ENCODE measurements at places on chromosomes 11 and 22.

- no peak for DNase-seq
Measured at GRCh38 chr22:42816336-42816735, 40.7 kb downstream of the ARFGAP3 start.

DNA sequence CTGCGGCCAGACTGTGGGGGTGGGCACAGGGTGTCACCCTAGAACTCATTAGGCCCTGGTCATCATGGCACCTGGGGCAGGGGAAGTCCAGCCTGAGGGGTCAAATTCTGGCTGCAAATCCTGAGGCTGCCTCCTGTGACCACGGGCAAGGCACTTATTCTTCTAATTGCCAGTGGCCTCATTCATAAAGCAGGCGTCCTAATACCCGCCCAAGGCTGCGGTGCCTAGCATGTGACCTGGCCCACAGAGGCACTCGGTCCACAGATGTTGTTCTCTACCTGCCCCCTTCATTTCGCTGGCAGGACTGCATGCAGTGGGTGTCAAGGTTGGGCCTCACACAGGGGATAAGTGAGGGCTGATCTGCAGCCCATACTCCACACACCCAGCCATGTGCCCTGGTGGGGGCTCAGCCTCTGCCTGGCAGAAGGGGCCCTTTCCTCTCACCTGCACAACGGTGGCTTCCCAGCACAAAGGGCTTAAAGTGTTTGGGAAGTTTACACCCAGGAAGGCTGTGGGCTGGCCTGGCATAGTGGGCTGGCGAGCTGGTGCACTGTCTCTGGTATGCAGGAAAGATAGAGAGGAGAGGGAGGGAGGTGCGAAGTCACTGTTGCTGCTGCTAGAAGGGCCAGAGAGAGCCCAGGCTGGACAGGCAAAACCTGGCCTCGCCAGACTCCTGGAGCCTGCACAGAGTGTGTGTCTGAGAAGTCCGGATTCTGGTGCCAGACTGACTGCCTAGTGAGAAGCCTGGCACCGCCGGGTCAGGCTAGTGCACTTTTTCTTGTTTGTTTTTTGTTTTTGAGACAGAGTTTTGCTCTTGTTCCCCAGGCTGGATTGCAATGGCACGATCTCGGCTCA, 3.2 kb downstream of the MPST start:
- no peak for DNase-seq

GRCh38 chr22:19941365-19942082, at the start of the genes COMT and TXNRD2:
Gene COMT, plus strand, starts transcription at chr22:19941772. Its CDS starts 20,755 bp downstream, at chr22:19962527.
Gene TXNRD2, minus strand, starts transcription at chr22:19941818. Its CDS starts 15 bp downstream, at chr22:19941803.
- peak; percentile 50 for DNase-seq

- DNase-seq, result no peak
Measured at GRCh38 chr11:73991471-73992006, 8.9 kb upstream of the UCP2 start.

DNA sequence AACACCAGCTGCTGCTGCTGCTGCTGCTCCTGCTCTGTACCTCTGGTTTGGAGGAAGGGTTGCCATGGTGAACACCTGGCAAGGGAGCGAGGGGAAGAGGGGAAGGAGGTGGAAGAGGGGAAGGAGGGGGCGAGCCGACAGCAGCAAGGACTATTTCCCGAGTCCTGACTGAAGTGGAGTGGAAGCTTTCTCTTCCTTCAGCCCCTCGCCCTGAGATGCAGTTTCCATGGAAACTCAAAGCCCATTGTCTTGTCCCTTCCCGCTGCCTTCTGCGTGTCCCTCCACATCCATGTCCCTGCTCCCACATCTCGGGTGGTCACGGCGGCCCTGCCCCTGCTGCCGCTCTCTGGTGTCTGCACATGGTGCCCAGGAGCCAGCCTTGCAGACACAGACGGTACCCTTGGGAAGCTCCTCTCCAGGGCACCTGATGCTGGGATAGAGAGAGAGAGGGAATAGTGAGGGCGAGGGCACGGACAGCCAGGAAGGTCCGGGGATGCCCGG, 28.6 kb downstream of the FAM83F start:
- DNase-seq, result no peak

- no peak for DNase-seq
Measured at GRCh38 chr22:20783844-20784723, 10.2 kb downstream of the SERPIND1 start.

- DNase-seq, result no peak
Measured at GRCh38 chr22:25626624-25626990, 62.1 kb downstream of the GRK3 start.

GRCh38 chr11:43585877-43586608, 94.5 kb upstream of the HSD17B12 start:
- DNase-seq, result no peak

GRCh38 chr11:47918882-47919495, 61.4 kb upstream of the PTPRJ start:
- no peak for DNase-seq

DNA sequence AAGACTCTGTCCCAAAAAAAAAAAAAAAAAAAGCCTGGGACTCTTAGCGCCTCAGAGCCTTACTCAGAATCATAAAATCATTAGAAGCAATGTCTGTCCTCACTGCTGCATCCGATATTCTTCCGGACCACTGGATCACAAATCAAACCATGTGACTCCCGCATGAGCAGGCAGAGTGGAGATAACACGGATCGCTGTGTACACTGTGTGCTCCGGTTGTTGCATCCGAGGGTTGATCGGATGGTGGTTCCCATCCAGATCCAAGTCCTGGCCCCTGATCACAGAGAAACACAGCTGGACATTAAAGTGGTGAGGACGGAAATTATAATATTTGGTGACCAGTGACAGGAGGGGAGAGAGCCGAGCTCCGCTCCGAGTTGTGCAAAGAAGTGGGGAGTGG, 9.7 kb upstream of the TXNRD2 start:
- no peak for DNase-seq

GRCh38 chr11:130622141-130622542, 173.7 kb downstream of the ADAMTS15 start:
- DNase-seq, result no peak

DNA sequence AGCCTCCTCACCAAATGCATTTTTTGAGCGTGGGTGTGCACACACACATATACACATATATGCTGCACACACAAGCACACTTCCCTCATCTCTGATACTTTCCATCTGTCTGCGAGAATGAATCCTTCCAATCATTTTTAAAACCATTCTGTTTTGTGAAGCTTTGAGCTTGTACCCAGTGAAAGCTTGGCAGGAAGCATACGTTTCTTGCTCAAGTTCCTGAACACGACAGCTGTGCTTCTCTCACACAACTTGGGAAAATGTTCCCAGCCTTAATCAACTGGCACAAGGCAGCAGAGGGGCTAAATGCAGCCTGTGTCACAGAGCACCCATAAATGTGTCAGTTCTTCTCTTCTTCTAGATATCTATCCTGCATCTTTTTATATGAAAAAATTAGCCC, 524.0 kb upstream of the KIRREL3 start:
- no peak for DNase-seq

DNA sequence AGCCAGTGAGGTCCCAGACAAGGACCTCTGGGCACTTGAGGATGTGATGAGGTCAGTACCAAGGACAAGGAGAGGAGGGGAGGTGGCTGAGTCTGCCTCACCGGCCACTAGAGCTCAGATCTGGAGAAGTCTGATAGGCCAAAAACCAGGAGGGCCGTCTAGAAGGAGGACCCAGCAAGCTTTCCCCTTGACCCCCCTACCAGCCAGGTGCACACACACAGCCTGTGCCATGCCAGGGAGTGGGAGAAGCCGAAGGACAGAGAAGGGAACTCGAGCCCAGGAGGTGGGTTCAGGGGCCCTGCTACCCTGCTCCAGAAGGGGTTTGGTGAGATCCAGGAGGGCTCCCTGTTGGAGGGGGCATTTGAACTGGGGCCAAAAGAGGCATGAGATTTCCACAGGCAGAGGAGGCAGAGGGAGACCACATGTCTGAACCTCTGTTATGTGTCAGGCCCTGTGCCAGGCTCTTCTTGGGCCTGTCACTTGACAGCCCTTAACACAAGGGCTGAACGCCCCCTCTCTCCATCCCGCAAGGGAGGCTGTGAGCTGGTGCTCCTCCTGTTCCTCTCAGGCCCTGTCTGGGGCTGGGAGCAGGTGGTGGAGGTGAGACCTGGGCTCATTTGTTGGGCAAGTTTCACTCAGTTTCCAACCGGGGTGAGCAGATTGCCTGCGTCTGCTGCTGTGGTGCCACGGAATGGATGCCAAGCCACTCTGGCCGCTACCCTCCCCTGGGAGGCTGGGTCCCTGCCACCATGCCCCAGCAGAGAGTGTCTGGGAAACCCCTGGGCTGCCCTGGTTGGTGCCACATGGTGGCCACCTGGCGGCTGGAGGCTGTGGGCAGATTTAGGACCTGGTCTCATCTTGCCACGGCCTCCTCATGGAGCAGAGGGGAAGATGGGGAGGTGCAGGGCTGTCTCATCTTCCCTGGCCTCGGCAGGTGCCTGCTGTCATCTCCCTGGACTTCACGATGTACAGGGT, 65.2 kb downstream of the MPPED1 start:
- no peak for DNase-seq

- DNase-seq, result no peak
Measured at GRCh38 chr22:44449683-44450425, 48.2 kb downstream of the RTL6 start.

- DNase-seq, result no peak
Measured at GRCh38 chr11:77422687-77423086, 51.2 kb downstream of the PAK1 start.

GRCh38 chr22:39234472-39234787, 10.4 kb downstream of the PDGFB start:
- no peak for DNase-seq

DNA sequence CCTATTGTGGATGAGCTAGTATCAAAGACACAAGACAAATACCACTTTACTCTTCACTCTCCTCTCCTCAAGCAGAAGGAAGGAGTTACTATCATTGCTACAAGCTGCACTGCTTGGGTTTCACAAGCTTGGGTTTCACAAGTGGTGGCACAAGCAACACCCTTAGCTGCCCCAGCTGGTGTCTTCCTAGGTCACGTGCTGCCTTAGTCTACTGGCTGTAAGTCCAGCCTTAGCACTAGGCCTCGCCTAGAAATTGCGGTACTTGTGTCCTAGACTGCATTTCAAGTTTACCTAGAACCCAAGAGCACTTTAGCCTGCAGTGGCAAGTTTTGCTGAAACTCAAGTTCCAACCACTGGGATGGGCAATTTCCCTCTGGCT, 86.6 kb downstream of the EHF start:
- no peak for DNase-seq

DNA sequence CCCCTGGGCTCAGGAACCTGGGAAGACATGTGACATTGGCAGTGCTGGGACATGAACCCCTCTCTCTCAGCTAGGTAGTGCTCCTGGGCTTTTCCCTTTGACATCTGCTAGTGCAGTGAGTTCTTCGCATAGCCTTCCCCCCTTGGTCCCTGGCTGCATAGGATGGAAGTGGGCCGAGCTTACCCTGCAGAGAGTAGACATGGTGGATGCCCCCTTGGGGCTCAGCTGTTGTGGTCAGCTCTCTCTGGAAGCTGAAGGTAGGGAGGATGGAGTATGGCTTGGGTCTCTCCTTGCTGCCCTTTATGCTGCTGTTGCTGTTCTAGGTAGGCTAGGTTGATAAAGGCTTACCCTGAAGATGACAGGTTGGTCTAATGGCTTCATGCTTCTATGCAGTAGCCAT, 92.1 kb downstream of the ZBTB16 start:
- no peak for DNase-seq

GRCh38 chr11:128705124-128705920, 11.4 kb downstream of the FLI1 start:
- no peak for DNase-seq

GRCh38 chr11:59172345-59173079, 580 bp downstream of the DTX4 start:
- no peak for DNase-seq

- DNase-seq, result no peak
Measured at GRCh38 chr22:44108076-44108475, 72.6 kb upstream of the PARVG start.

DNA sequence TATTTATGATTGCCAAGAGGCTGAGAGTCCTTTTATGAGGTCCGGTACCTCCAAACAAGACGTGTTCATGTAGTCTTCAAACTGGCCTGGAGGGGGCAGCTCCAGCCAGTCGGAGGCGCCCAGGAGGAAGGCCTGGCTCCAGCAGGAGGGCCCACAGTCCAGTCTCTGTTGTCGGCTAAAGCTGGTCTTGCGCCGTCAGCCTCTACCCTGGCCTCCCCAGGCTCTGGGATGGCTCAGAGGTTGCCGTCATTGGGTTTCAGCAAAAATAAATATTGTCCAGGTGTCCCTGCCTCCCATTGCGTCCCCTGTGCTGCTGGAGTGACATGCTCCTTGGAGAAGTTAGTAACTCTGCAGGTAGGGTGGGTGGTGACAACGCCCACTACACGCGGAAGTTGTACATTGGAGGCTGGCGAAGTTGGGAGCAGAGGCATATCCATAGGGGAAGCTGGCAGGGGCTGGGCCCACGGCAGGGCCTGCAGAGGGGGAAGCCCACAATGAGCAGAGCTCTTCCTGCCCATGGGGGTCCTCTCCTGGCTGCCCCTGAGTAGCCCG, 1.0 kb upstream of the SLC25A1 start:
- DNase-seq, result no peak

GRCh38 chr11:69342588-69343330, 48.8 kb downstream of the MYEOV start:
- no peak for DNase-seq

GRCh38 chr11:132904091-132904490, 628.2 kb downstream of the OPCML start:
- DNase-seq, result no peak

- no peak for DNase-seq
Measured at GRCh38 chr11:70076461-70076931, 1.6 kb upstream of the ANO1 start.

- no peak for DNase-seq
Measured at GRCh38 chr11:35780951-35781860, 118.6 kb downstream of the TRIM44 start.

DNA sequence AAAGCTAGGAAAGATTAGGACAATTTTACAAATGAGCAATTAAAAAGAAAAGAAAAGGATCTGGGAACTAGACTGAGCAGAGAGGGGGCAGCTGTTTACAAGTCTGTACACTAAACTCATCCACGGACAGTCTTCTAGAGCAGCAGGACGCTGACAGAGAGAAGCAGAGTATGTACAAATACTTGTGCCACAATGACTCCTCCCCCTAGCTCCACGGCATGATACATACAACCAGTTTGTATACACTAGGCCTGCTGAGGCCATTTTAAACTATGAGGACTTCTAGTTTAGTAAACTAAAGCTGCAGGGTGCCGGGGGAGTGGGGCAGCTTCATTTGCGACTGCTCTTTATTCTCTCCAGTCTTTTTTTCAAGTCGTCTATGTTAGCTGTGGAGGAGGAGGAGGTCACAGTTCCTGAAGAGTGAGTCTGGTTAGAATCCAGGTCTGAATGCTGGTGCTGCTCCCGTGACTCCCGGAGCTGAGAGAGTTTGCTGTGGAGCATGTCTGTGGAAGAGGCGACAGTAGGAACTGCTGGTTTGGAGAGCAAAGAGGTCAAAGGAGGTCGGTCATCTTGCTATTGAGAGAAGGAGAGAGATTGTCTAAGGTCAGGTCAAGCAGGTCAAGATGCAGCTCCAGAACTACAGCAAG, 24.8 kb downstream of the F2 start:
- no peak for DNase-seq
